Naive thymus-derived CD4-positive, alpha-beta T cell (primary cell): ENCODE measurements at places on chromosomes 12 and 14.

- no peak overlapping the region for H3K4me3 ChIP-seq
- H3K4me1 ChIP-seq, result peaks cover 33% of the 10 kb centered on the region
- H3K27ac ChIP-seq, result peak overlapping the region; percentile 99
- H3K27me3 ChIP-seq, result no peaks in the 10 kb centered on the region
- no peaks in the 10 kb centered on the region for H3K36me3 ChIP-seq
- DNase-seq, result no peak
Measured at GRCh38 chr12:12812618-12813119, 477 bp upstream of the DDX47 start.

GRCh38 chr14:68011406-68012028, 191.9 kb downstream of the RAD51B start:
- no peaks in the 10 kb centered on the region for H3K36me3 ChIP-seq
- no peak overlapping the region for H3K4me3 ChIP-seq
- H3K4me1 ChIP-seq, result no peaks in the 10 kb centered on the region
- no peak overlapping the region for H3K27ac ChIP-seq
- no peak for DNase-seq

GRCh38 chr12:52884526-52885293, 20.2 kb downstream of the KRT8 start:
- H3K27ac ChIP-seq, result no peak overlapping the region
- no peaks in the 10 kb centered on the region for H3K36me3 ChIP-seq
- peak; percentile 76 for DNase-seq
- no peak overlapping the region for H3K4me3 ChIP-seq
- H3K4me1 ChIP-seq, result peaks cover 6% of the 10 kb centered on the region

- no peak overlapping the region for H3K4me3 ChIP-seq
- H3K4me1 ChIP-seq, result no peaks in the 10 kb centered on the region
- H3K27ac ChIP-seq, result no peak overlapping the region
- peak; percentile 24 for DNase-seq
Measured at GRCh38 chr12:81644503-81644902, 114.6 kb downstream of the PPFIA2 start.

DNA sequence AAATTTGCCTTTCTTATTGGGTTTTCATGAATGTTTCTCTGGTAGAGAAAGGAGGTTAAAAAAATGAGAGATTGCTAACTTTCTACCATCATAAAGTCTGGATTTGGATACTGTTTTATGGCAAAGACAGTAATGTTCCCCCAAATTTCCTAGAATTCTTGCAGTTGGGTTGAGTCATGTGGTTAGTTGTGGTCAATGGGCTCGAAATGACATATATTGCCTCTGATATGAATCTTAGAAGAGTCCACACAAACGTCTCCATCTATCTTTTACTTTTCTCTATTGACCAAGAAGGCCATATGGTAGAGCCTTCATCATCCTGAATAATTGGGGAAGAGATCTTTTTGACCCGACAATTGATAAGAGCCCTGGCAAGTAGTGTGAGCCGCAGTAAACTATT, 119.5 kb upstream of the PMCH start:
- H3K27me3 ChIP-seq, result no peaks in the 10 kb centered on the region
- no peak overlapping the region for H3K4me3 ChIP-seq
- no peaks in the 10 kb centered on the region for H3K4me1 ChIP-seq
- no peak overlapping the region for H3K27ac ChIP-seq
- DNase-seq, result no peak

DNA sequence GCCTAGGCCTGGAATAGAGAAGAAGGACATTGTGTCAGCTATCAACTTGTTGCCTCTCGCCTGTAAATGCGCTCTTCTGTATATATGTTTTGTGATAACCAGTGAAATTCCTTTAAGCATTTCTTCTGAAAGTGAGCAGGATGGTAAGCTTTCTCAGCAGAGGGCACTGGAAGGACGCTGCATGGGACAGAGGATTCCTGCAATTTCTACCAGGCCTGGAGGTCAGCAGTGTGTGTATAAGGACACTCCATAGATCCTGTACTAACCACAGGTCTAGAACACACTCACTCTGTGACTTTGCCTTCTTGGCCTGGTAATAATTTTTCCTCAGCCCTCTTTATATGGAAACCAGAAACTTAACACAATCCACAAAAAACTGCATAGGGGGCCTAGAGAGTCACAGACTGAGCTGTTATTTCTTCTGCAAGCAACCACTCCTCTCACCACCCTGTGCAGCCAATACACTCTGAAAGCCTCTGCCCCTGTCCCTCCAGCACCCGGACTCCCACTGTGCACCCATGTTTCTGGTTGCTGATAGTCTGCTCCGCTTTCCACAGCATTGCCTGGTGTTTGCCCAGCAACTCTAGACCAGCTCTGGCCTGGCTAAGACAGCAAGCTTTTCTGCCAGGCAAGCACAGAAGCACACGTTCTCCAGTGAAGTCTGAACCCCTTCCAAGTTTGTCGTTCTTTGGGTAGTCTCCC, 94.0 kb upstream of the RMST start:
- DNase-seq, result no peak
- H3K36me3 ChIP-seq, result no peaks in the 10 kb centered on the region
- H3K4me3 ChIP-seq, result no peak overlapping the region

DNA sequence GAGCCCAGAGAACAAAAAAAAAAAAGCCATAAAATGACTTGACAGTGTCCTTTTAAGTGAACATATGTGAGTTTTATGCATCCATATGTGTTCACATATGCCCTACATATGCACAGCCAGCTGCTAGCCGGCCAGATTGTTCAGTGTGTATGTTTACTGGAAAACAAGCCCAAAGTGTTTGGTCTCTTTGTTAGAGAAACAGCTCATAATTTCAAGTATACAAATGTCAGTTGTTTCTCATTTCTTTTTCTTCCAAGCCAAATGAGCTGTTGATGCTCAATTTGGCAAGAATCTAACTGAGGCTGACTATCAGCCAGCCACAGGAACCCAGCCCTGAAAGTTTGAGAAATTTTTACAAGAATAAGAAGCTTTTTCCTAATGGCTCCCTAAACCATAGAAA, 60.8 kb upstream of the TSPAN8 start:
- H3K4me1 ChIP-seq, result no peaks in the 10 kb centered on the region
- no peaks in the 10 kb centered on the region for H3K36me3 ChIP-seq
- H3K27ac ChIP-seq, result no peak overlapping the region
- no peaks in the 10 kb centered on the region for H3K27me3 ChIP-seq
- DNase-seq, result no peak
- no peak overlapping the region for H3K4me3 ChIP-seq

DNA sequence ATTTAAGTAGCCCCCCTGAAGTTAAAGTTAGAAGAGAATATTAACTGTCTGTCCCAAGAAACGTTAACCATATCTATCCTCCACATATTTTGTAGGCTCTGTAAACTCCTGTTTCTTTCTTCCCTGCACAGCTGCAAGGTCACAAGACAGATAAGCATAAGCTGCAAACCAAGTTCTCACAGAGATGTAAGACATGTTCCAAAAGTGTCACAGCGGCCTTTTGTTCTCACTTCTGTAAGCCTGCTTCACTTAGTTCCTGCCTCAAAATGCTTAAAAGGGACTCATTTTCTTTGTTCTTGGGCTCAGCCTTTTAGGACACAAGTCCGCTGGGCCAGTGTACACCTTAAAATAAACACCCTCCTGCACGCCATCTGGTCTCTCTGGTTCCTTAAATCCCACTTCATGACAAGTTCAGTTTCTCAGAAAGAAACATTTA, 3.2 kb downstream of the RNASE1 start:
- H3K27ac ChIP-seq, result no peak overlapping the region
- no peaks in the 10 kb centered on the region for H3K36me3 ChIP-seq
- H3K27me3 ChIP-seq, result no peaks in the 10 kb centered on the region
- peaks cover 6% of the 10 kb centered on the region for H3K4me1 ChIP-seq
- no peak overlapping the region for H3K4me3 ChIP-seq

DNA sequence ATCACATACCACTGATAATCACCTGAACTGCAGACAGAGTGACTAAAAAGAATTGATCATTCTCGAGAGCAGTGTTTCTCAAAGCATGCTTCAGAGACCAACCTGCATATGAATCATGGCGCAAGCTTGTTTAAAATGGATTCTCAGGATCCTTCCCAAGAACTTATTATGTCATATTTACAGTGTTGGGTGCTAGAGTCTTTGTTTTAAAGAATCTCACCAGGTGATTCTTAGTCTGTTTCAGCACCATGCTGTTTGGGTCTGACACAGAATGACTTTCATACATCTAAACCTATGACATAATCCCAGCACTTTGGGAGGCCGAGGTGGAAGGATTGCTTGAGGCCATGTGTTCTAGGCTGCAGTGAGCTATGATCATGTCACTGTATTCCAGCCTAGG, 31.3 kb upstream of the SSPN start:
- H3K4me3 ChIP-seq, result no peak overlapping the region
- no peak for DNase-seq
- no peak overlapping the region for H3K27ac ChIP-seq

- H3K27ac ChIP-seq, result no peak overlapping the region
- H3K4me1 ChIP-seq, result no peaks in the 10 kb centered on the region
- no peak for DNase-seq
- no peaks in the 10 kb centered on the region for H3K36me3 ChIP-seq
- H3K27me3 ChIP-seq, result no peaks in the 10 kb centered on the region
Measured at GRCh38 chr14:24408764-24409163, 10.0 kb downstream of the NYNRIN start.
